ENCODE measurements at places on chromosomes 6 and 20.

DNA sequence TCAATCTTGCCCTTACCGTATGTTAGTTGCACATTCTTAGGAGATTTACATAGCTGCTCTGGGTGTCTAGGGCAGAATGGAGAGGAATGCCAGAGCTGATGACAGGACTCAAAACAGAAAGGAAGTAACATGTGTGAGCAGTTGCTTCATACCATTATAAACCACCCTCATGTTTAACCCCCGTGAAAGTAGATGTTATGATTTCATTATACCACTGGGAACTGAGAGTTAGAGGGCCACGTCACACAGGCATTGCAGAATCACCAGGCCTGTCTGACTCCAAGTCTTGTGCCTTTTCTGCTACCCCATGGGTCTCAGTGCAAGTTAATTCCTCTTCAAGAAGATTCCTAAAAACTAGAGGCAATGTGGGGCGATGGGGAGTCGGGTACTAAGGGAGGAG lies 23.5 kb upstream of the SIM1 start:
- no peak for DNase-seq

- DNase-seq: no peak
Observed at GRCh38 chr6:169243661-169244060, 10.0 kb downstream of the THBS2 start.

GRCh38 chr6:116624036-116624805 lies 7.9 kb downstream of the RSPH4A start:
- no peak for DNase-seq

- no peak for DNase-seq
Observed at GRCh38 chr6:139475241-139475640, 100.8 kb upstream of the CITED2 start.

- DNase-seq: no peak
Observed at GRCh38 chr6:89952686-89953085, 58.4 kb downstream of the GJA10 start.

- DNase-seq: no peak
Observed at GRCh38 chr6:149054559-149055194, 262.8 kb upstream of the TAB2 start.

DNA sequence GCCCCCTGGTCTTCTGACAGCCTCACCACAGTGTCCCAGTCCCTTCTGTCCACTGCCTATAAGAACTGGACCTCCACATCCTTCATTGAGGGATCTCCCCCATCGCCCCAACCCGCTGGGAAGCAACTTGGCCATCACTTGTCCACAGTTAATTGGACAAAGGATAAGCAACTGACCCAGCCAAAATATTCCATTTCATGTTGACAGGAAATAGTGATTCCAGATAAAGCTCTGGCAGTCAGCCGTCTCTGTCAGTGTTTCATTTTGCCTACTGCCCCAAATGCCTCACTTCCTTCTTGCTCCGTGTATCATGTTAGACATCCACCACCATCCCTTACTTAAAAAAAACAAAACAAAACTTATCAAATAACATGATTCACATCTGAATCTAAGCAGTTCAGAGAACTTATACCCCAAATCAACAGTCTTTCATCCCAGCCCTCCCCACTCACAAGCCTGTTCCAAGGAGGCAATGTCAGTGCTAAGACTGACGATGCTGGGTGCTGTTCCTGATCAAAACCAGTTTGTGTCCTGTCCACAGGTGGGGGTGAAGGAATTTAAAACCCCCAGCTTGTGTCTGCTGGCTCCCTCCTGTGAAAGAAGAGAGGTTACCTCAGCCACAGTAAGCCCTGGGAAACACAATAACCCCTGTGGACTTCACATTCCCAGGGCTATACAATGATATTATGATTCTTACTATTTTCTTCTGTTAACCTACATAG lies 162.5 kb downstream of the WDR27 start:
- no peak for DNase-seq

DNA sequence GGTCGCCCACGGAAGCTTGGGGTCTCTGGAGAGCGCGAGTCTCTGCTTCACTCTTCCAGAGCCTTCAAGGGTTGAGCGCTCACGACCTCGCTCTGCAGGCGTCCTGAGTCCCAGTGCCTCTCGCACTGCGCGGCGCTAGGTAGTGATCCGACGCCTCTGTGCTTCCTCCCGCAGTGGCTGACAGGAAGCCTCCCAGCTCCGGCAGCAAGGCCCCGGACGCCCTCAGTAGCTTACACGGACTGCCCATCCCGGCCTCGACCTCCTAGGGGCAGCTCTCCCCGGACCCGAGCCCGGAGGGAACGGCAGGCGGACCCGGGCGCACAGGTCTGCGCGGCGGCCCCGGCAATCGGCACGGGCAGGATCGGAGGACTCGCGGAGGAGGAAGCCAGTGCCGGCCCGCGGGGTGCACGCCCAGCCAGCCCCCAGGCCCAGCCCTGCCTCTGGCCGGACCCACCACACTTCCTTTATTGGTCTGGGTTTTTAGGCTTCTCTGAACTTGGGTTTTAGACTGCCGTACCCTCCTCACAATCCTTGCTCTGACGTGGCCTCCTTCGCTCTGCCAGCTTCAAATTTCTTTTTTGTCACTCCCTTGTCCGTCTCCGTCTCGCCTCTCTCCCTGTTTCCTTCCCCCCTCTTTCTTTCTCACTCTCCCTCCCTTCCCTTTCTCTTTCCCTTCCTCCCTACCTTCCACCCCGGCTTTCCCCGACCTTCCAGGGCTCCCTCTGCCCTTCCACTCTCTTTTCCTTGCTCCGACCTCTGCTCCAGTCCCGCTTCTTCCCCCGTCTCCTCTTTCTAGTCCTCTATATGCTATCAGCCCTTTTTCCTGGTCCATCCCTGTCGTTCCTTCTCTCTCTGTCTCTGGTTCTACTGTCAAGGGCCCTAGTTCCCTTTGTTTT lies 9.1 kb downstream of the PAX1 start:
- no peak for DNase-seq

All from DMS 273 treated with DMSO at 0.1 percent for 48 hours (cell line).